ENCODE measurements at places on chromosomes 5 and 9.

GRCh38 chr5:128925973-128926372 lies 39.3 kb upstream of the SLC27A6 start:
- DNase-seq = no peak

DNA sequence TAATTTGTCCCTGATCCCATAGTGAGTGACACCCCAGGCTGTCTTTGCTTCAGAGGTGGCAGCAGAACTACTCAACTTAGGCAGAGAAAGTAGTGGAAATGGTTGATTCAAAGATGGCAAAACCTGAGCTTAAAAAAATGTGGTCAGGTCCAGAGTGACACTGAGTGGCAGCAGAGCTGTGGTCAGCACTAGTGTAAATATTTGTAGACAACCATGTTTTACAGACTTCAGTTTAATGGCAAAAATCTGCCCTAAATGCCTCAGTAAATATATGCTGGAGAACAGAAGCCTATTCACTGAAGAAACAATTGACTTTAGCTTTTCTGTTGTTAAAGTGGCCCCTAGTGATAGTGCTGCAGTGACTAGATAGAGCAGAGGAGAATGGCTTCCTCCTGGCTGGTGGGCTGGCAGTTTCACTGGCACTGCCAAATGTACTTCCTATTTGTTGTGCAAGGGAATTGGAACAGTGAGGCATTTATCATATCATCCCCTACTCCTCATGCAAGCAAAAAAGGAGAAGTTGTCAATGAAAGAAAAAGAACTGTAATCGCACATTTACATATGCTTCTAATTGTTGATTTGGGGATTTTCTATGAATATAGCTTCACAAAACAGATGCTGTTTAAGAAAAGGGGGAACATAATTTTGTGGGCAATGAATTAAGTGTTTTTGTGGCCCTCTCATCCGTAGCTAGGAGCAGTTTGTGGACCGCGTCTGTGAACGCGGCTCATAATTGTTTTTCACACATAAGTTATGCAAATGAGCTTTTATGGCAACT lies 12.0 kb downstream of the PBX3 start:
- no peak for DNase-seq

- DNase-seq = no peak
Observed at GRCh38 chr9:120683150-120683549, 31.1 kb downstream of the MEGF9 start.

GRCh38 chr9:123925161-123925560 lies 4.8 kb downstream of the DENND1A start:
- DNase-seq = no peak

GRCh38 chr9:100277166-100277979 lies 75.4 kb downstream of the TEX10 start:
- DNase-seq = no peak

DNA sequence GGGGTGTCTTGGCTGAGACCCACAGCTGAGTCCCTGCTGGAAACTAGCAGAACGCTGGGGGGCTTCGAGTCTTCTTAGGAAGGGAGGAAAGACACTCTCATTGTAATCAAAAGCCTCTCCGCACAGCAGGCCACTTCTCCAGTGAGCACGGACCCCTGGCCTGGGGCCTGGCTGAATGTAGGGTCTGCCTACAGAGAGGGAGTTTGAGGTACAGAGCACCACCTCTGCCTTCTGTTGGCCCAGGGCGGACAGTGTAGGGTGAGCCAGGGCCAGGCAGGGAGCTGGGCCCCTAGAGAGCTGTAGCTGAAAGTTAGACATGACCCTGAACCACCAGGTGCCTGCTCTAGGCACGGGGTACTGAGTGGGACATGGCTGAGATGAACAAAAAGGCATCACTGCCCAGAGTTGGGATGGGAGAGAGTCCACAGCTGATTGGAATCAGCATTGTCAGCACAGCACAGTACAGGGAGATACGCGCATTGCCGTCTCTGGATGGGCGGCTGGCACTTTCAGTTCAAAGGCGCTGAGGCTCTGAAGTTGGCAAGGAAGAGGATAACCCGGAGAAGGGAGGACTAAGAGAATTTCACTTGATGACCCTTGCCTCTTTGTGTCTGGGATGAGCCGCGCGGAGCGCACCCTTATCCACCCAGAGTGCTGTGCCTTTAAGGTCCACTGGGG lies 363 bp upstream of the SLC25A48 start:
- no peak for DNase-seq

- no peak for DNase-seq
Observed at GRCh38 chr5:171367424-171368370, 20.0 kb upstream of the NPM1 start.

GRCh38 chr5:10243660-10244240 lies 5.9 kb downstream of the ATPSCKMT start:
- no peak for DNase-seq

DNA sequence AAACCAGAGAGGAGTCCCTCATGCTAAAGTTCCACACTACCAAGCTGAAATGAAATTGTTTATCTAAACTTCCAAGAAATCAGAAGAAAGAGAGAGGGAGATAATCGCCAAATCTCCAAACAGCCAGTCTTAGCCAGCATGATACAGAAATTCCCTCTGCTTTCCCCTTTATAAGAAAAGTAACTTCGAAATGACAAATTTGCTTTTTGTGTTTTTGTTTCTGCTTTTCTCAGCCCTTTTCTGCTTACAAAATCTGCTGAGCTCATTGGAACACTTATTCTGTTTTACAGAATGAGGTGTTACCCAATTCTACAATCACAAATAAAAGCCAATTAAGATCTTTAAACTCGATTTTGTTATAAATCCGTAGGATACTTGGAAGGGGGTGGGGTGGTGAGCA lies 72.9 kb downstream of the SFXN1 start:
- no peak for DNase-seq

Data from stimulated activated CD8-positive, alpha-beta memory T cell treated with anti-CD3 and anti-CD28 coated beads, Interleukin-4, amount 100 ng/mL, for 1 hour (primary cell).